NCI-H1105 treated with DMSO at 0.1 percent for 48 hours (cell line): ENCODE measurements at places on chromosomes 5 and 9.
A peak's percentile ranks its signal among the peaks of the same experiment; 100 is the strongest.

DNA sequence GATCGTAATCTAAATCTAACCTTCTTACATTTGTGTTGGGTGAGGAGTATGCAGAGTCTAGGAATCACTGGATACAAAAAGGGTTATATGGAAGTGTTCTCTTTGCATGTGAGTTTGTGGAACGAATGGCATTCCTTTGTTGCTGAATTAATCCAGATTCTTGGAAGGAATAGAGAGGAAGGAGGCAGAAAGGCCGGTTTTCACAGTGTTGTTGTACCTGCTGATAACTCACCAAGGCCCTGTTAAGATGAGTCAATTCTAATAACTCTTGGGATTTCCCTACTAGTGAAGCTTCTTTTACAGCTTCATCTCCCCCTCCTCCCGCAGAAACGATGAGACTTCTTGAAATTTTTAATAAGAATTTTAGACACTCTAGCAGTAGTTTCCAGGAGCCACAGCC is 84.0 kb downstream of the ZSWIM6 start:
- DNase-seq, result no peak

- no peak for DNase-seq
These were observed 48.2 kb upstream of the NFIB start for GRCh38 chr9:14362175-14362574.

GRCh38 chr9:93326056-93326455 is 125.4 kb upstream of the FAM120A start:
- no peak for DNase-seq

- no peak for DNase-seq
These were observed 11.8 kb upstream of the TMC1 start for GRCh38 chr9:72509635-72510034.

- DNase-seq, result no peak
These were observed 108.5 kb downstream of the FEM1C start for GRCh38 chr5:115435778-115436712.

- DNase-seq, result no peak
These were observed 421.6 kb downstream of the IRX1 start for GRCh38 chr5:4017076-4017803.

DNA sequence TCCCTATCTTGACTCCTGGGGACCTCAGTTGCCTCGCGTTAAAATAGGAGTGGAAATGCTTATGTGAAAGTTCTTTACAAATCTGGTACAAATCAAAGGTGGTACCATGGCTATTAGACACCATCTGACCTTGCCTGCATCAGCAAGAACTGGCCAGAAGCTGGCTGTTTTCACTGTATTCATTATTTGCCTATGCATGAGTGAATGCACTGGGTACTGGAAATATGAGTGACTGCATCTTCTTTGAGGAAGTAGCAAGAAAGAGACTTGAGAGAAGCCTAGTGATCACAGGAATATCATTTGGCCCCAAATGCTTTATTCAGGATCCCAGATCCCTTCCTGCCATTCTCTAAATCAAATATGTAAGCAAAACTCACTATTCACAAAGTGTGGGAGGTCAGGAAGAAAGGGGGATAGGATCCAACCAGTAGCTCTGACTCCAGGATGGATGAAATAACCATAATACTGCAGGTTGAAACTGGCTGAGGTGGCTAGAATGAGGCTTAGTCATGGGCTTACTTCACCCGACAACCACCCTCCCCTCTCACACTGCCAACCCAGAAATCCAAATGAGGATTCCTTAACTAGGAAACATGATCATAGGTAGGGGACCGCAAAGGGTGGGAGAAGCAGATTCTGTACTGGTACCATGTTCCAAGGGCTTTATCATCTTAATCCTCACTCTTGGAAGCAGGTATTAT is 56.7 kb downstream of the FAM114A2 start:
- no peak for DNase-seq

DNA sequence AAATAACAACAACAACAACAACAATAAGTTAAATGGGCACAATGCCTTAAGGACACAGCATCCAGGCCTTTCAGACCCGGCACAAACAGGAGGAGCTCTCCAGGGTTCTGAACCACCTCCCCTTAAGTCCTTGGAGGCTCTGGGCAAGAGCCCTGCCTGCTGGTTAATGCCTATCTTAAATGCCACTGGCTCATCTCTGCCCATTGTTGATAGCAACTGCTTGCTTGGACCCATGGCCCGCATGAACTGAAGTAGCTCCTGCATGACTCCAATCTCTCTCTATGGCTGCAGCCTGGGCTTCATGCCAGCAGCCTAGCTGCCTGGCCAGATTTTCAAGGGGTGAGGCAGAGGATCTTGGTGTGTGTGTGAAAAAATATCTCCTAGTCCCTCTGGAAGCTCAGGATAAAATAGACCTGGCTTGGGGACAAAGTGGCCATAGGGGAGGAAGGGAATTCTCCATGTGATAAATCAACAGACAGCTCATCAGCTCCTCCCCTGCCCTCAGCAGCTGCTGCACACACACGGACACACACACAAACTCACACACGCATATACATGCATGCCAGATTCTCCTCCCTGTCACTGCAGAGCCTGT is 27.4 kb downstream of the FAM219A start:
- peak; percentile 86 for DNase-seq
